ENCODE measurements at places on chromosomes 11 and 22.

DNA sequence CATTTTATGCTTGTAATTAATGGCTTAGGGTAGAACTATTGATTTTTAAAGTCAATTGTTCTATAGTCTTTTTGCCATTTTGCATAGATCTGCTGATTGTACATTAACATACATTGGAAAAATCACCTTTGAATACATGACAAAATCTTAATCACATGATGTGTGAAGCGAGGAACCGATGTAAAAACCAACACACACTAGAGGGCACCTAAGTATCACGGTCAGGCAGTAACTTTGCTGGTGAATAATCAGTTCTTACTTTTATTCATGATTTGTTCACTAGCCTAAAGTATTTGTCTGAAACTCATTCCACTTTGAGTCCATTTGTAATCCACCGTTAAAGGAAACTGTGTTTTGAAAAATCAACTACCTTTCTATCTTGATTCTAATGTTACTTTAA, 28.2 kb downstream of the JHY start:
- no peaks in the 10 kb centered on the region for H3K4me1 ChIP-seq
- no peak overlapping the region for H3K4me3 ChIP-seq
- H3K27me3 ChIP-seq, result no peaks in the 10 kb centered on the region
- H3K27ac ChIP-seq, result no peak overlapping the region
- DNase-seq, result peak; percentile 30

DNA sequence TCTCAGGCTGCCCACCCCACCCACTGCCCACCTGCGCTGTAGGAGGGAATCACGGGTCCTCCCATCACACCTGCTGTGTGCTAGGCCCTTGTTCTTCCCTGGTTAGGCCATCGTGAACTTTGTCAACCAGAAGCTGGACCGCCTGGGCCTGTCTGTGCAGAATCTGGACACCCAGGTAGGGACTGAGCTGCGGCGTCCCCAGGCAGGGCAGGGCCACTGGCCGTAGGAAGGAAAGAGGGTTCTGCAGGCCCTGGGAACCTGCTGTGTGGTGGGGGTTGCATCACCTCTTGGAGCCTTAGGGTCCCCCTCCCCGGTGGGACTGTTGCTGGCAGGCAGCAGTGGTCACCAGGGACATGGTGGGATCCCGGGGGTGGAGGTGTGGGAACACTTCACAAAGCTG, 15.5 kb downstream of the PARVG start:
- H3K27me3 ChIP-seq, result no peaks in the 10 kb centered on the region
- no peak overlapping the region for H3K27ac ChIP-seq
- H3K4me3 ChIP-seq, result no peak overlapping the region

DNA sequence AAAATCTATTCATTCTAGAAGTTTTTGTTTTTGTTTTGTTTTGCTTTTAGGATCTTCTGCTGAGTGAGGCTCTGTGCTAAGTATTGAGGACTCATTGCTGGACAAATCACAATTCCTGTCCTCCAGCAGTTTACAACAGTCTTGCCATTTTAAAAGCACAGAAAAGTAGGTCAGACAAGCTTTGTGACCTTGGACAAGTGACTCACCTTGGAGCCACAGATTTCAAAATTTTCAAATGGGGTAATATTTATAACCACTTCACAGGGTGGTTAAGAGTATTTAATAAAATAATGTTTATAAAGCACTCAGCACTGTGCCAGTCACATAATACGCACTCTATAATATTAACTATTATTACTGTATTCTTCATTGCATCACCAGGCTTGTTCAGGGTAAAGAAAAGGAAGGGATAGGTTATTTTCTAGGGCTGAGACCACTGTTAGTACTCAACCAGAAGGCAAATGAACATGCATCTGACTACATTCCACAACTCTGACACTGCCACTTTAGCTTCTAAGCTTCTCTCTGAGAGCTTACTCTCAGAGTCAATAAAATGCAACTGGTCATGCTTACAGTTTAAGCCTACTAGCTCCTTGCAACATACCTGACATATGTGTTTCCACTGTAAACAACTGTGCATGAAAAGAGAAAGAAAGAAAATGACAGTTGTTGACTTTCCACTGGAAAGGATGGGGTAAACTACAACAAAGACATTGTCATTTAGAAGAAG, 63.2 kb upstream of the FIBIN start:
- no peaks in the 10 kb centered on the region for H3K27me3 ChIP-seq
- no peak for DNase-seq
- no peaks in the 10 kb centered on the region for H3K36me3 ChIP-seq

DNA sequence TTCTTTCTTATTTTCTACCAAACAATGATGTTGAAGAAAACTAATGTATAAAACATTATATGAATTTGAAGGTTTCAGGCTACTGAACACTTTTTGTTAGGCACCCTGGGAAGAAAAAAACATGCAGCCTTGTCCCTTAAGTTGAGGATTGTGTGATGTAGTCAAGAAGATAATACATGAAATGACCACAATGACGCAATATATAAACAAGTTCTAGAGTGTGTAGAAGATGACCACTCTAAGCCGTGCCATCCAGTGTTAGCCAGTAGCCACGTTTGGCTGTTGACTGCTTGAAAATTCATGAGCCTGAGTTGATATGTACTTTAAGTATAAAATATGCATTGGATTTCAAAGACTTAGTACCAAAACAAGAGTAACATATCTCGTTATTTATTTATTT, 16.2 kb downstream of the SWAP70 start:
- no peaks in the 10 kb centered on the region for H3K4me1 ChIP-seq
- no peak overlapping the region for H3K4me3 ChIP-seq
- H3K36me3 ChIP-seq, result no peaks in the 10 kb centered on the region

- no peaks in the 10 kb centered on the region for H3K4me1 ChIP-seq
- no peaks in the 10 kb centered on the region for H3K36me3 ChIP-seq
- no peak overlapping the region for H3K27ac ChIP-seq
- DNase-seq, result no peak
- no peak overlapping the region for H3K4me3 ChIP-seq
- no peaks in the 10 kb centered on the region for H3K27me3 ChIP-seq
Measured at GRCh38 chr11:45736424-45736823, 68.5 kb upstream of the SLC35C1 start.

- H3K36me3 ChIP-seq, result no peaks in the 10 kb centered on the region
- DNase-seq, result no peak
- H3K4me3 ChIP-seq, result no peak overlapping the region
- peaks cover 22% of the 10 kb centered on the region for H3K27me3 ChIP-seq
- H3K27ac ChIP-seq, result no peak overlapping the region
Measured at GRCh38 chr11:19472679-19473078, 231.9 kb upstream of the E2F8 start.

GRCh38 chr11:1889941-1890855, 1.5 kb downstream of the PRR33 start:
- peak; percentile 37 for DNase-seq
- no peaks in the 10 kb centered on the region for H3K27me3 ChIP-seq
- H3K27ac ChIP-seq, result no peak overlapping the region
- no peaks in the 10 kb centered on the region for H3K36me3 ChIP-seq

GRCh38 chr11:2741377-2742131, 41.8 kb upstream of the KCNQ1OT1 start:
- H3K36me3 ChIP-seq, result no peaks in the 10 kb centered on the region
- no peaks in the 10 kb centered on the region for H3K27me3 ChIP-seq
- no peak overlapping the region for H3K4me3 ChIP-seq
- H3K27ac ChIP-seq, result no peak overlapping the region
- no peak for DNase-seq

GRCh38 chr11:12540913-12541582, 133.2 kb upstream of the TEAD1 start:
- H3K27me3 ChIP-seq, result no peaks in the 10 kb centered on the region
- no peaks in the 10 kb centered on the region for H3K36me3 ChIP-seq
- peaks cover 25% of the 10 kb centered on the region for H3K4me1 ChIP-seq
- peak overlapping the region; percentile 83 for H3K27ac ChIP-seq
- no peak overlapping the region for H3K4me3 ChIP-seq
- no peak for DNase-seq

- no peak overlapping the region for H3K27ac ChIP-seq
- H3K36me3 ChIP-seq, result no peaks in the 10 kb centered on the region
- no peaks in the 10 kb centered on the region for H3K27me3 ChIP-seq
- no peak for DNase-seq
- no peaks in the 10 kb centered on the region for H3K4me1 ChIP-seq
Measured at GRCh38 chr11:10558288-10558687, 10.2 kb downstream of the LYVE1 start.

GRCh38 chr11:79076526-79077115, 364.2 kb downstream of the TENM4 start:
- no peak overlapping the region for H3K4me3 ChIP-seq
- peak overlapping the region; percentile 85 for H3K27ac ChIP-seq
- no peaks in the 10 kb centered on the region for H3K27me3 ChIP-seq
- DNase-seq, result peak; percentile 53
- H3K36me3 ChIP-seq, result no peaks in the 10 kb centered on the region

DNA sequence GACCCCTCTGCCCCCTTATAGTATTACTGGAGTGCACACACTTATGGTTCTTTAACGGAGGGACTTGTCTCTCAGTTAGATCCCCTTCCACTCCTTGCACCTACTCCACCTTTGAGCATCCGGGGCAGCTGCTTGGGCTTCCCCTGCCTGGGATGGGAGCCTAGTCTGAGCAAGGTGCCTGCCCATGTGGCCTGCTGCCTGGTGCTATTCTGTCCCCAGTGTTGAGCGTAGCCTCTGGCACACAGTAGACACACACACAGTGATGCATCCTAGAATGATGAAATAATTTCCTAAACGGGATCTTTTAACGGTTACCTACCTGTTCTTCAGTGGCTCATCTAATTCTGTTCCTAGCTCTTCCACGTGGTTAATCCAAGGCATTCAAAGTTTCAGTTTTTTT, 22.4 kb downstream of the PPFIA1 start:
- no peaks in the 10 kb centered on the region for H3K27me3 ChIP-seq
- H3K4me3 ChIP-seq, result no peak overlapping the region
- H3K4me1 ChIP-seq, result no peaks in the 10 kb centered on the region
- peaks cover 8% of the 10 kb centered on the region for H3K36me3 ChIP-seq
- H3K27ac ChIP-seq, result no peak overlapping the region
- no peak for DNase-seq

- no peak overlapping the region for H3K4me3 ChIP-seq
- DNase-seq, result no peak
- H3K4me1 ChIP-seq, result peaks cover 21% of the 10 kb centered on the region
- H3K36me3 ChIP-seq, result no peaks in the 10 kb centered on the region
- peak overlapping the region; percentile 70 for H3K27ac ChIP-seq
- no peaks in the 10 kb centered on the region for H3K27me3 ChIP-seq
Measured at GRCh38 chr22:28111501-28112189, 192.6 kb upstream of the PITPNB start.

DNA sequence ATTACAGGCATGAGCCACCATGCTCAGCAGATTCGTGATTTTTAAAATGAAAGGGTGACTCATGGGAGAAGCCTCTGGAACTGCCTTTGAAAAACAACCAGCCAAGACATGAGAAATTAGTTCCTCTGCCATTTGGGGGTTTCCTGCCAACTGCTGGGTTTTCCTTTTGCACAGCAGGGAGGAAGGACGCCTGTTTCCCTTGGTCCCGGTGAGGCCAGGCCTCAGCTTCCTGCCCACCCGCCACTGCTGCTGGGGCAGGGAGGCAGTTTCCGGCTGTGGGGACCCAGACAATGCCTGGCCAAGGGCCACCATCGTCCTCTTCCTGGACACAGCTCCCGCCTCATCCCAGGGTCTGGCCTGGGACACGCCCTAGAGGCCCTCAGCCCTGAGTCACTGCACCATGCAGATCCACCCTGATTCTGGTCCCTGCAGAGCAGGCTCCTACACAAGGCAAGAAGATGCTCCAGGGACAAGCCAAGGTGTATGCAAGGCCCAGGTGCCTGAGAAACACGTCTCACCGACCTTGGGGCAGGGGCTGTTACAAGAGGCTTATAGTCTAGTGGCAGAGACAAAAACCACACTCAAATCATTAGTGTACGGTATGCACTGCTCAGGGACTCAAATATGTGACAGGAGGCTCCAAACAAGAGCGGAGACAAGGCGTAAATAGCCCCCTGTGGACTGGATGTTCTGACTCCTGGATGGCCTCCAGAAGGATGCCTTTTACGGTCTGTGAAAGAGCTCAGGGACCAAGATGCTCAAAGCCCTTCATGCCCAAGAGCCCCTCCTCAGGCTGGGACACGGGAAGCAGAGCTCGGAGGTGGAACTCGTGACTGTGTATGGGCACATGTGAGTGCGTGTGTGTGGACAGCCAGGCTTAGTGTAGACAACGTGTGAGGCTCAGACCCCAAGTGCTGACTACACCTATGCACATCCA, 10.0 kb downstream of the PPM1F start:
- H3K4me1 ChIP-seq, result peaks cover 52% of the 10 kb centered on the region
- peaks cover 20% of the 10 kb centered on the region for H3K36me3 ChIP-seq
- peak overlapping the region; percentile 14 for H3K4me3 ChIP-seq
- peak overlapping the region; percentile 92 for H3K27ac ChIP-seq

DNA sequence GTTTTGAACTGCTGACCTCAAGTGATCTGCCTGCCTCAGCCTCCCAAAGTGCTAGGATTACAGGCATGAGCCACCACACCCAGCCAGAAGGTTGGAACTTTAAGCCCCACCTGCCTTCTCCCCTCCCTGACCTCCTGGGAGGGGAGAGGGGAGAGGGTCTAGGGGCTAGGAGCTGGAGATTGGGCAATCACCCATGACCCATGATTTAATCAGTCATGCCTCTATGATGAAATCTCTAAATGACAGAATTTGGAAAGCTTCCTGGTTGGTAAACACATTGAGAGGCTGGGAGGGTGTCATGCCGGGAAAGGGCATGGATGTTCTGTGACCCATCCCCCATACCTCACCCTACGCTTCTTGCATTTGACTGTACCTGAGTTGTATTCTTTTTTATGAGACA, 17.1 kb upstream of the TFIP11 start:
- DNase-seq, result no peak
- H3K4me3 ChIP-seq, result no peak overlapping the region
- H3K27me3 ChIP-seq, result no peaks in the 10 kb centered on the region

DNA sequence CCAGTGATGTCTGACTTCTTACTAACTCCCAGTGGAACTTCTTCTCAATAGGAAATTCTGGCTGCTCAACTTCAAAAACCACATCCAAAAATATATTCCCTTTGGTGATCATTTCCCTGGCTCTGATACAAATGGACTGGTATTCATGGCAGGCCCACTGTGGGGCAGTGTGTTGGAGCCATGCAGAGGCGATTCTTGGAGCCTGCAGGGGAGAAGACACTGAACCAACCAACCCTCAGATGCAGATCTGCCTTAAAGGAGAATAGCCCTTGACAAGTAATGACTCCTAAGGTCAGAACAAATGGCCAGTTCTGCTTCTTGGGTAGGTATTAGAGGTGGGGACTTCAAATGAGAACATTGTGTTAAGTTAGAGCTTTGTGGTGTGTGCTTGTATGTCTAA, 12.2 kb downstream of the OR4D9 start:
- H3K27ac ChIP-seq, result no peak overlapping the region
- H3K27me3 ChIP-seq, result peaks cover 43% of the 10 kb centered on the region
- H3K36me3 ChIP-seq, result no peaks in the 10 kb centered on the region
- no peak for DNase-seq
- H3K4me1 ChIP-seq, result no peaks in the 10 kb centered on the region
- no peak overlapping the region for H3K4me3 ChIP-seq

DNA sequence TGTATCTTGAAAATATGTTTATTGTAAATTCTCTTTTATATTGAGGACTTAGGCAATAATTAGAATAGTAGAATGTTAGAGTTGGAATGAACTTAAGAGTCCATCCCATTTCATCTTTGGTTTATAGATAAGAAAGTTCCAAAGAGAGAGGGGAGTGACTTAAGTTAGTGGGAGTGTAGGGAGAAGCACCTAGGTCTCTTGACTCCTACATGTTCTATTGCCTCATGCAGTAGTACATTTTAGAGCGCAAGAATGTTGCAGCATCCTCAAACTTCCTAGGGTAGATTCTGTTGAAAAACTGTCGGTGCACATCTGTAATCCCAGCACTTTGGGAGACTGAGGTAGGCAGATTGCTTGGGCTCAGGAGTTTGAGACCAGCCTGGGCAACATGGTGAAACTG, 8.7 kb downstream of the RRM1 start:
- no peak overlapping the region for H3K4me3 ChIP-seq
- H3K27me3 ChIP-seq, result no peaks in the 10 kb centered on the region
- no peak for DNase-seq
- H3K4me1 ChIP-seq, result no peaks in the 10 kb centered on the region

- peak overlapping the region; percentile 71 for H3K4me3 ChIP-seq
- H3K36me3 ChIP-seq, result peaks cover 8% of the 10 kb centered on the region
- DNase-seq, result no peak
Measured at GRCh38 chr22:21650823-21651520, 8.9 kb downstream of the SDF2L1 start.

Data from SK-N-SH (cell line).